CD4-positive, alpha-beta T cell treated with Interleukin-15 for 1 hour (primary cell): ENCODE measurements at places on chromosomes 2 and 18.

- no peak for DNase-seq
Measured at GRCh38 chr2:122077114-122077513, 321.7 kb downstream of the TSN start.

GRCh38 chr18:10127729-10128128 lies 213.9 kb downstream of the VAPA start:
- no peak for DNase-seq

DNA sequence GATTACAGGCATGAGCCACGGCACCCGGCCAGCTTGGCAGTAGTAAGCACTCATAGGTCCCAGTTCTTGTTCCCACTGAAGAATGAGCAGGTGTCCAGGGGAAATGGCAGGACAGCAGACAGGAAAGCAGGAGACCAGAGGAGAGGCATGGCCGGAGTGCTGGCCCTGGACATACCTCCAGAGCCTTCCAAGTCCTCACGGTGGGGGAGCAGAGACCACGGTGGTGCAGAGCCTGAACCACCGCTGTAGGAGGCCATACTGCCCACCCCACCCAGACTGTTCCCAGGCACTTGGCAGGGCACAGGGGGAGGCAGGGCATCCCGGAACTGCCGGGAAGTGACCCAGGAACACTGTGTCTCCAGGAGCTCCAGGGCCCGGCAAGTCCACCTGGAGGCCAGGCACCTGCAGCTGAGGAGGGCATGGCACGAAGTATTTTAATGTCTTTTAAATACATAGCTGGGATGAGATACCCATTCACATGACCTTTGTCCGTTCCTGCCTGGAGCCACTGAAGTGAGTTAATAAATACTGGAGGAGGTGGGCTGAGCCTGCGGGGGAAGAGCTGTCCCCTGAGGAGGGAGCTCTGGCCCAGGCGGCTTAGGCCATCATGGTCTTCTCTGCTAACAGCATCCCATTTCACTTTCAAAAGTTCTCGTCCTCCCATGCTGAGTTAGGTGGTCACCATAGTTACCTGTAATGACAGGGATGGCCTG lies 49.7 kb upstream of the TFCP2L1 start:
- no peak for DNase-seq

DNA sequence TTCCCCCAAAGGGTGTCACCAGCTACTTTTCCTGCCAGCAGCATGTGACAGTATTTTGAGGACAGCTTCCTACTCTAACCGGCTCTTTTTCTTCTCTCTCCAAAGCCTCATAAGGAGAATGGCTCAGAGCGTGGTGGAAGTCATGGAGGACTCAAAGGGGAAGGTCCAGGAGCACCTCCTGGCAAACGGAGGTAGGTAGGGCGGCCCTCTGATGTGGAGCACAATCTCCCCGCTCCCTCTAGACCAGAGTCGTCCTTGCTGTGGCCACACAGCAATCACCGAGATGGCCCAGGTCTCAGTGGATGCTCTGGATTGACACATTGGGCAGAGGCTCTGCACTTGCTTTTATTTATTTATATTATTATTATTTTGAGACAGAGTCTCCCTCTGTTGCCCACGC lies 32.4 kb downstream of the ATP6V1C2 start:
- no peak for DNase-seq

DNA sequence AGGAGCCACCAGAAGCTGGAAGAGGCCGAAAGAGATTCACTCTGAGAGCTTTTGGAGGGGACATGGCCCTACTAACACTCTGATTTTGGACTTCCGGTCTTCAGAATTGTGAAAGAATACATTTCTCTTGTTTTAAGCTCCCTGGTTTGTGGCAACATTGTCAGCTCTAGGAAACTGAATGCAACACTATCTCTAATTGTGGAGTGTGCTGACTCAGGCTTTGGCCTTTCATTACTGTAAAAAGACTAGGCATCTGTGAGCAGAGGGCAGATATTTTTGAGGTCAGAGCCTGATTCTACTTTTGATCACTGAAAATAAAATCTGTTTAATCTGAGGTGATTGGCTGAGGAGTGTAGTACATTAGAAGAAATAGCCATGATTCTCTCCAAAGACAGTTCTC lies 185.4 kb upstream of the FAM98A start:
- no peak for DNase-seq

DNA sequence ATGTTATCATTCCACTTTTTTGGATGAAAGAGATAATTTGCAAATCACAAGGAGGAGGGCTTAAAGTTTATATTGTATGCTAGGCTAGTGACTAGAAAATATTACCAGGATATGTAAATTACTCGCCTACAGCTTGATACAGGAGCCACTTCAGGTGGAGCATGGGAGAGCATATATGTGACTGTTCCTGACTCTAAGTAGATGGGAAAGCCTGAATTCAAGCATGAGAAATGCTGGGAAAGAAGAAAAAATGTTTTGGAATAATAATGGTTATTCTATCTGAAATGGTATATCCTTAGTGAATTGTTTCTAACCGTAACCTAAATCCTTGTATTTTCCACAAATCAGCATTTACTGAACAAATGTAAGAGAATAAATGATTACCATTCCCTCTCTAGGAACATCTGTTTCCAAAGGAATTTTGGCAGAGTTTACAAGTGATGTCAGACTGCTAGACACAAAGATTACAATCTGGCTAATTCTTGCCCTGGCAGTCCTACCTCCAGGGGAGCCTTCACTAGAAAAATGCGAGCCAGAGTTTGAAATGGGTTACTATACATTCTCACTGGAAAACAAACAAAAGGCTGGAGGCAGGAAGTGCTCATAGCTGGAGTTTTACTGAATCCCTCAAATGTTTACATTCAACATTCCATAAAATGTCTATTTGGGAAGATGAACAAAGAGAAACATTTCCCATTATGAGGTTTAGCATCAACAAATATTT lies 129.4 kb upstream of the MAPRE2 start:
- no peak for DNase-seq

DNA sequence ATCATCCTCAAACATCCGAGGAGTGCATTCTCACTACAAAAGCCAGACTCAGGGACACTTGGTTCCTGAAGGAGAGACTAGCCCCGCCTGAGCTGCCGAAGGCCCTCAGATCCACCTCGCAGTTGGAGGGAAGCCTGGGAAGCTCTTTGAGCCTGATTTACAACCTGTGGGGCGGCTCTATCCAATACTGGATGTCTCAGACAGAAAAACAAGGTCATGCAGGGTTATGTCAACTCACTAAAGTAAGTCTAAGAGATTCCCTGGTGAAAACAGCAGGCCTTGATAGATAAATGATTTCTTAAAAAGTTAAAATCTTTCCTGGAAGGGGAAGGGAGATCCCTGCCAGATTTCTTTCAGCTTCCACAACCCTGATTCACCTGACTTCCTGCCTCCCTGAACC lies 284.3 kb downstream of the CYP26B1 start:
- DNase-seq, result no peak

GRCh38 chr2:9830685-9831410 lies 12.4 kb upstream of the TAF1B start:
- no peak for DNase-seq

DNA sequence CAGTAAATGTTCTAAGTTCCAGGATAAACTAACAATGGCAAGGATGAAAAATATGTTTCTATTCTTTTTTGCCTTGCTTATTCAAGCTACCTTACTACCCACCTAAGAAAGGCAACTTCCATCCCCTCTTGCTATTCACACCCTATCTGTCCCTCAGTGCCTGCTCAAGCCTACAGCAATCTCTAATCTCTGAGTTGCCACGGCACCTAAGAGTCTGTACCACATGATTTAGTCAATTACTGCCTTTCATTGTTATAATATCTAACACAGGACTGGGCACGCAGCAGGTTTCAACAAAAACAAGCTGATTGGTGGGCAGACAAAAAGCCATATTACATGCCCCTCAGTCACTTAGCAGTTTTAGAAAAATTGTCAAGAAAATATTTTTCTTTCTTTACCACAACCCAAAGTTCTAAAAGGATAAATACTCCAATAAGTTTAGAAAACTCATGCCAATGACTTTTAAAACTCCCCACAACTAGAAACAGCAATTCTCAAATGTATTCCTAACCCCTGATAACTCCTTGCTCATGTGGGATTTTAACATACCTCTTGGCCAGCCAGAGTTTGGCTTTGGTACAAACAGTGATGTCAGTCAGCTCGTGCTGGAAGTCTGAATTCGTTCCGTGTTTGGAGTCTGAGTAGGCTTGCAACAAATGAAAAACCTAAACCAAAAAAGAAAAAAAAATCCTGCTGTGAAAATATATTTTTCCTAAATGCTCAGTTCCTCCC lies 117.3 kb upstream of the ZFP36L2 start:
- DNase-seq, result no peak

GRCh38 chr18:51100385-51101120 lies 70.5 kb downstream of the SMAD4 start:
- DNase-seq, result no peak

DNA sequence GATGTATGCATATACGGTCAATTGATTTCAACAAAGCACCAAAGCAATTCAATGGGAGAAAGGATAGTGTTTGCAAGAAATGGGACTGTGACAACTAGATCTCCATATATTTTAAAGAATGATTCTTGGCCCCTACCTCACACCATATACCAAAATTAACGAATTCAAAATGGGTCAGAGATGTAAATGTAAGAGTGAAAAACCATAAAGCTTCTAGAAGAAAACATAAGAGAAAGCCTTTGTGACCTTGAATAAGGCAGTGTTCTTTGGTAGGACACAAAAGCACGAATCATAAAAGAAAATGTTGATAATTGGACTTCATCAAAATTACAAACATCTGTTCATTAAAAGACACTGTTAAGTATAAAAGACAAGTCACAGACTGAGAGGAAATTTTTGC lies 5.0 kb upstream of the PROC start:
- no peak for DNase-seq

DNA sequence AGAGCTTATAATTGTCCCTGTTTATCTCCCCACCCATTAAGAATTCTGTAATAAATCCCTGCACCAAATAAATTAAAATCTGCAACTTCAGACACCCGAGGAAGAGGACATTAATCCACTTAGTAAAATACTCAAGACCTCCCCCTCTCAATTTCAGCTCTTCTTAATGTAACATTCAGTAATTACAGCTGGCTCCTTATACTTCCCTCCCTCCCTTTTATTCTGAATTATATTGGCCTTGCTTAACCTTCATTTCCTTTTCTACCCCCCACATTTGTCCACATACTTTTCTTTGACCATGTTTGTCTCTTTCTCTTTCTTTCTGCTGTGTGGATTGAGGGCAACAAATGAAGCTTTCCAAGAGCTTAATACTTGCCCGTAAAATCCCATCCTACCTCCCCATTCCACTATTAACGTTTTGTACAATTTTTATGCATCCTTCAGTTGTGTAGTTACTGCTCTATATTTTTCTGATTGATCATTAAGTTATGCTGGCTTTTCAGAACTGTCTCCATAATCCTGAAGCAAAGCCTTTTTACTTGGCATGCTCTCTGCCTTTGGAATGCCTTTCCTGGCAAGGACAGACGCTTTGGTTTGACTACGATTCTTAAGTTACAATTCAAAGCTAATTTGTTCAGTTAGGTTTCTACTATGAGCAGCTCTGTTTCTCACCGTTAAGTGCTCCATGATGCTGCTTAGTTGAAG lies 580.1 kb downstream of the ZEB2 start:
- DNase-seq, result no peak

GRCh38 chr2:199470361-199470671 lies 12.6 kb upstream of the SATB2 start:
- no peak for DNase-seq

DNA sequence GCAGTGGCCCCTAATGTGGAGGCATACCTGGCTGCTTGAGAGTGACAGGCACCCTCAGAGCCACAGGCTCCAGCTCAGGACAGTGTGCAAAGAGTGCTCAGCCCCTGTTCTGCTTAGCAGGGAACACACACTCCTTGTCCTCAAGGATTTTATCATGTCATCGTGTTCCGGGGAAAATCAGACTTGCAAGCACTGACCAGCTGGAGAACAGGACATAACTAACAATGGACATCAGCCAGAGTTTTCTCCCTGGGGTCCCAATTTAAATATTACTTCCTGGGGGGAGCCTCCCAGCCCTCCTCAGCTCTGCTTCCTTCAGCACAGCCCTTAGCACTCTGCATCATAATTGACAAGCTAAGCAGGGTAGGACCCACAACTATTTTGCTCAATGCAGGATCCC lies 175.4 kb upstream of the ACAA2 start:
- DNase-seq, result no peak

DNA sequence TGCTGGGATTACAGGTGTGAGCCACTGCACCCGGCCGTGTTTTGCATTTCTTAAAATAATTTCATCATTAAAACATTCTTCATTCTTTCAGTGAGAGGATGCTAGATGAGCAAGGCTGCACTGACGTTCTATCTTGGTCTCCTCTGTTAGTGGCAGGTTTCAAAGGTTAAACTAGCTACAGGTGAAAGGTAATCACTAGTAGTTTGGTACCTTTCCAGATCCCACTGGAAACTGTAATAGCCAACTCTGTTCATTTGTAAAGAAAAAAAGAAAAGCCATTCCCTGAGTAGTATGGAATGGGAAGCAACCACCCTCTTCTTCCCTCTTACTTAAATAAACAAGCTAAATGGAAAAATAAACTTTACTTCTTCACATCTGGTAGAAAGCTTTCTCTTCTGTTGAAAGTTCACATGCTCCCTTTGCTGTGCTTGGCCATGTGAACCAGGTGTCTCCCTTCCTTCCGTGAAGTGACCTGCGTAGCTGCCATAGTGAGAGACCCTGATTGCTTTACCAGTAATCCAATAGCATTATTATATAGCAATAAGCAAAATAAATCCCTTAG lies 94.0 kb downstream of the GREB1L start:
- no peak for DNase-seq

DNA sequence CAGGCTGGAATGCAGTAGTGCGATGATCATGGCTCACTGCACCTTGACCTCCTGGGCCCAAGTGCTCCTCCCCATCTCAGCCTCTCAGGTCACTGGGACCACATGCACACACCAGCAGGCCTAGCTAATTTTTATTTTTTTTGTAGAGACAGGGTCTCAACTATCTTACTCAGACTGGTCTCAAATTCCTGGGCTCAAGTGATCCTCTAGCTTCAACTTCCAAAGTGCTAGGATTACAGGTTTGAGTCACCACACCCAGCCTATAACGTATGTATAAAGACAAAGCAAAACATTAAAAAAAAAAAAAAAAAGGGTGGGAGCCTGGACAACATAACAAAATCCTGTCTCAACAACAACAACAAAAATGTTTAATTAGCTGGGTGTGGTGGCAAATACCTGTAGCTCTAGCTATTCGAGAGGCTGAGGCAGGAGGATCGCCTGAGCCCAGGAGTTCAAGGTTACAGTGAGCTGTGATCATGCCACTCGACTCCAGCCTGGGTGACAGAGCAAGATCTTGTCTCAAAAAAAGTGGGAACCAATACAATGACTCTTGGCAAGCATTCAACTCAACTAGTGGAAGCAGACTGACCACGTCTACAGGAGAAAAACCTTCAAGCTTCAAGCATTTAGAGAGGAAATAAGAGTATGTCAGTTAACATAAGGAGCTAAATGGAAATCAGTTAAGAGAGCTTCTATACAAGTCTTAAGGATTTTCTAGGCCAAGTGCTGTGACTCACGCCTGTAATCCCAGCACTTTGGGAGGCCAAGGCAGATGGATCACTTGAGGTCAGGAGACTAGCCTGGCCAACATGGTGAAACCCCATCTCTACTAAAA lies 2.6 kb downstream of the GTF3C2 start:
- DNase-seq, result no peak

DNA sequence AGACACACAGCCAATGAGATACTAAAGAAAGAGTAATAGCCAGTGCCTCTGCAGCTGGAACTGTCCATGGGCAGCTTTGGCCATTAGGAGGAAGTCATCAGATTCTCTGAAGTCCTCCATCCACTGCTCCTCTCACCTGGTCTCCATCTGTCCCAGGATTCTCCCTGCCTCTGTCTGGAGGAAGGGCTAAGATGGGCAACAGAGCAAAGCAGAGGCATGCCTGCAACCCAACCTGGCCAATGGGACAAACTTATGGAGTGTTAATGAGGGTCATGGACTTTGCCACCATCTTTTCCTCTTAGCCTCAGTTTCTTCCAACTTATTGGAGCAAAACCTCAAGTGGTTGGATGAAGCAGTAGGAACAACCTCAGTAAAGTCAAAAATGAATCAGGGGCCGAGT lies 91.5 kb upstream of the SIX3 start:
- no peak for DNase-seq
